ENCODE measurements at places on chromosomes 2 and 18. TPM values are rescaled to one million over a fixed set of nuclear protein-coding genes. Genes with fewer than 3 reads are reported as not detected.

GRCh38 chr2:127660291-127660578 is 14.3 kb downstream of the GPR17 start:
- H3K4me1 ChIP-seq = peaks cover 89% of the 10 kb centered on the region
- H3K4me3 ChIP-seq = no peak overlapping the region
- peaks cover 5% of the 10 kb centered on the region for H3K36me3 ChIP-seq
- DNase-seq = no peak
- peak overlapping the region; percentile 68 for H3K27ac ChIP-seq

GRCh38 chr2:111896576-111896975 is 1.8 kb upstream of the MERTK start:
- H3K27me3 ChIP-seq = no peaks in the 10 kb centered on the region
- no peaks in the 10 kb centered on the region for H3K36me3 ChIP-seq
- peaks cover 15% of the 10 kb centered on the region for H3K4me1 ChIP-seq
- H3K4me3 ChIP-seq = no peak overlapping the region
- no peak overlapping the region for H3K27ac ChIP-seq

DNA sequence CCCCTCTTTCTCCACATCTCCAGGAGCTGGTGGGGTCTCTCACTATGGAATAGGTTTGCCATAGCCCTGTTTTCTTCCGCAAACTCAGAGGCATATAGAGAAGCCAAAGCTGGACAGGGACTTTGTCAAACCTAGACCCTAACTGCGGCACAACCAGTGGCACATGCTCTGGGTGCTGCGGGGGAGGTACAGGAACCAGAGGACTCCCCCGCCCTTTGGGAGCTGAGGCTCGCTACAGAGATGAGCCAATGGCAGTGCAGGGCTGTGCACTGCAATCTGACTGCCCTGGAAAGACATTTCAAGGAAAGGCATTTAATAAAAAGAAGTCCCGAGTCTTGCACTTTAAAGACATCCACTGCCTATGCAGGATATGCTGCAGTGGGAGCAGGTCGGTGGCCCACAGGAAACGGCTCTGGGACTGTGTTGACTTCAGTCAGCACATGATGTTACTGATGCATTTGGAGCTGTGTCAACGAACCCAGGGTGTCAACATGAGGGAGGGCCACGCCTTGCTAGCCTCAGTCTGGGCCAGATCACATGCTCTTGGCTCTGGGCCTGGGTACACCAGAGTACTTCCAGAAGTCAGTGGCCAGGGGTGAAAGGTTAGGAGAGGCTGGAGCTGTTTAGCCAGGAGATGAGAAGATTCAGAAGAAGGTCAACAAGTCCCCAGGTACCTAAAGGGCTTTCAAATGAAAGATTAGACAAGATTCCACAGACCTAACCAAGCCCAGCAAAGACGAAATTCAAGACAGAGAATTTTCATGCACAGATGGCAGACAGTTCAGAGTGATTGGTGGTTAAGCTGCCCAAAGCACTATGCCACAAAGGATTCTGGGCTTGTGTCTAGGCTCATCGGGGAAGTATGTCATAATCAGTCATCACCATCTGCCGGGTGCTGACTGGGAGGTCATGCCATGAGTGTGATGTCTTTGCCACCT is 8.2 kb downstream of the SLC35F6 start:
- H3K27me3 ChIP-seq = no peaks in the 10 kb centered on the region
- peaks cover 58% of the 10 kb centered on the region for H3K4me1 ChIP-seq
- peak overlapping the region; percentile 75 for H3K27ac ChIP-seq
- H3K36me3 ChIP-seq = peaks cover 19% of the 10 kb centered on the region

DNA sequence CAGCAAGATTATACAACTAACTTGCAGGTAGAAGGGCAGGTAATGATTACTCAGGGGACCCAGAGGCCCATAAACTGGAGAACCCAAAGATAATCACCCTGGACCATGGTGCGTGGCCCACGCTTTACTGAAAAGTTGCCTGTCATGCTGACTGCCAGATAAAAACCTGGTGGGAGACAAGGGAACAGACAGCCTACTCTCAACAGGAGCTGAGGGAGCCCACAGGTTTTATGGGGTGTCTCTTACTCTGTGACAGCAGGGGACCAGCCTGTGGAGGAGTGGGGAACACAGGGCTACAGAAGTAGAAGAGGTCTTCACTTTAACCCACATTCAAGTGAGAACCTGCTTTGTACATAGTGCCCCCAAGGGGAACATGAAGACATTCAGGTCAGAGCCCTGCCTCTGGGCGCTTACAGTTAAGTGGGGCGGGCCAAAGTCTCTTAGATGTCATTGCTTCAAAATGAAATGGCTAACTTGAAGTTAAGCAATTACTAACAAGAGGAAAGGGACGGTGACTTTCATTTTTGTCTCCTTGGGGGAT is 60.4 kb downstream of the DHRS9 start:
- DNase-seq = no peak
- H3K27ac ChIP-seq = no peak overlapping the region
- no peaks in the 10 kb centered on the region for H3K4me1 ChIP-seq
- no peak overlapping the region for H3K4me3 ChIP-seq
- no peaks in the 10 kb centered on the region for H3K36me3 ChIP-seq

Gene HTR2B
- 0.61 TPM for total RNA-seq

DNA sequence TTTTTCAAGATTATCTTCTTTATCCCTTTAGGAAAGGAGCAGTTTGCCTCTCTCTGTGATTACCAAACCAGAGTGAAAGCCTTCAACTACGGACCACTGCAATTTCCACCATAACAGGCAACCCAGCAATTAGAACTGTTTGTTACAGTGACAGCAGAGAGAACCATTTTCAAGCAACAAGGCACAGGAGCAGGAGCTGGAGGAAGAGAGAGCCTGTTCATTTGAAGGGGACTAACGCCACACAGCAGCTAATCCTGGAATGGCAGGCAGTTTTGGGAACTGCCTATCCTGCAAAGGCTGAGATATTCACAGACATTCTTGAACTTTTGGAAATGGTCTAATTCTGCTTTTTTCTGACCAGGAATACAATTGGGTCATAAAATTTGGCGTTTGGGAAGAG is 1541.9 kb upstream of the PIK3C3 start:
- no peak overlapping the region for H3K27ac ChIP-seq
- DNase-seq = no peak
- no peaks in the 10 kb centered on the region for H3K27me3 ChIP-seq
- no peak overlapping the region for H3K4me3 ChIP-seq
- H3K4me1 ChIP-seq = no peaks in the 10 kb centered on the region

DNA sequence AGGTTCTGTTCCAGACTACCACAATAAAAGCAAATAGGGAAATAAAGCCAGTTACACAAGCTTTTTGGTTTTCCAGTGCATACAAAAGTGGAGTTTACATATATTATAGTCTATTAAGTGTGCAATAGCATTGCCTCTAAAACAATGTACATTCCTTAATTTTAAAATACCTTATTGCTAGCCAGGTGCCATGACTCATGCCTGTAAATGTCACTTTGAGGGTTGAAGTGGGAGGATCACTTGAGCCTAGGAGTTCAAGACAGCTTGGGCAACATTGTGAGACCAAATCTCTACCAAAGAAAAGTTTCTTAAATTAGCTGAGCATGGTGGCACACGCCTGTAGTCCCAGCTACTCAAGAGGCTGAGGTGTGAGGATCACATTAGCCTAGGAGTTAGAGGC is 52.9 kb upstream of the IMP4 start:
- no peak for DNase-seq
- H3K4me3 ChIP-seq = no peak overlapping the region
- H3K27me3 ChIP-seq = no peaks in the 10 kb centered on the region
- no peaks in the 10 kb centered on the region for H3K4me1 ChIP-seq
- no peaks in the 10 kb centered on the region for H3K36me3 ChIP-seq

Gene ERMN
- not detected for total RNA-seq

Gene RNASEH1
- total RNA-seq = 19.7 TPM

- no peak for DNase-seq
- no peaks in the 10 kb centered on the region for H3K4me1 ChIP-seq
- H3K4me3 ChIP-seq = no peak overlapping the region
- no peak overlapping the region for H3K27ac ChIP-seq
- H3K27me3 ChIP-seq = no peaks in the 10 kb centered on the region
These were observed 75.9 kb downstream of the TMEM18 start for GRCh38 chr2:601387-601698.

- peak; percentile 70 for DNase-seq
- H3K27me3 ChIP-seq = no peaks in the 10 kb centered on the region
- H3K36me3 ChIP-seq = no peaks in the 10 kb centered on the region
- peak overlapping the region; percentile 76 for H3K27ac ChIP-seq
These were observed 38.7 kb downstream of the PTGR3 start for GRCh38 chr18:75170022-75170789.

DNA sequence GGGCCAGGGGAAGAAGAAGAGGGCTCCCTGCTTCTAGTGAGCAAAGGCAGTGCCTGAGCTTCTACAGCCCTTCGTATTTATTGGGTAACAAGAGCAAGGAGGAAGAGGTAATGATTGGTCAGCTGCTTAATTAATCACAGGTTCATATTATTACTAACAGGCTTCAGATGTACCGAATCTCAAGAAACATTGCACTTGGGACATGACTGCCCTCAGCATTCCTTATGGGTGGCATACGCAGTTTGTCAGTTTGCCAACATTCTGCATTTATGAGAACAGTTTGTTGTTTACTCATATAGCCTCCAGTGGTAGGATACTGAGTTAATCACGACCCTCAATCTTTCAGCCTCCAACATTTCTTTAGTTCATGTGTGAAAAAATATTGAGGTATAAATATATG is 84.5 kb downstream of the HIBCH start:
- H3K4me1 ChIP-seq = no peaks in the 10 kb centered on the region
- H3K36me3 ChIP-seq = no peaks in the 10 kb centered on the region
- H3K27ac ChIP-seq = no peak overlapping the region
- H3K27me3 ChIP-seq = no peaks in the 10 kb centered on the region
- no peak for DNase-seq

GRCh38 chr2:144607891-144608521 is 88.1 kb upstream of the ZEB2 start:
- H3K27me3 ChIP-seq = no peaks in the 10 kb centered on the region
- no peaks in the 10 kb centered on the region for H3K36me3 ChIP-seq
- peak overlapping the region; percentile 60 for H3K27ac ChIP-seq

Gene KCNIP3
- 3.2 TPM for total RNA-seq

DNA sequence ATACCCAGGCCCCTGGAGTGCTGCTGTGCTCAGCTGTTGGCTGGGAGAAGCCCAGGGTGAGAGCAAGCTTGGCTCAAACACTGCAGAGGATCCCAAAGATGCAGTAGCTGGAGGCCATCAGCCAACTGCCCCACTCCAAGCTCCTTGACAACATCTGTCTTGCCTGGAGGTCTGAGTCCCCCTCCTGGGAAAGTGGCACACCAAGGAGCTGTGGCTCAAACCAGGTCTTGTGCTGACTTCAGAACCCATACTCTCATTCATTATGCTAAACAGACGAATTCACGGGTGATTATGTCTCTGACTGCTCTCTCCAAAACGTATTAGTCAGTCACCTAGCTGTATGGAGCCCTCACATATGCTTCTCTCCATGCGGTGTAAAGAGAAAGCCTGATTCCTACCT is 206.1 kb downstream of the TTC32 start:
- H3K27me3 ChIP-seq = no peaks in the 10 kb centered on the region
- no peak overlapping the region for H3K4me3 ChIP-seq
- DNase-seq = no peak
- H3K4me1 ChIP-seq = no peaks in the 10 kb centered on the region

GRCh38 chr2:236787885-236788284 is 218.3 kb downstream of the ACKR3 start:
- H3K4me3 ChIP-seq = no peak overlapping the region
- H3K27me3 ChIP-seq = no peaks in the 10 kb centered on the region
- H3K4me1 ChIP-seq = no peaks in the 10 kb centered on the region
- H3K36me3 ChIP-seq = no peaks in the 10 kb centered on the region
- no peak for DNase-seq

Gene KLHL14
- not detected for total RNA-seq

DNA sequence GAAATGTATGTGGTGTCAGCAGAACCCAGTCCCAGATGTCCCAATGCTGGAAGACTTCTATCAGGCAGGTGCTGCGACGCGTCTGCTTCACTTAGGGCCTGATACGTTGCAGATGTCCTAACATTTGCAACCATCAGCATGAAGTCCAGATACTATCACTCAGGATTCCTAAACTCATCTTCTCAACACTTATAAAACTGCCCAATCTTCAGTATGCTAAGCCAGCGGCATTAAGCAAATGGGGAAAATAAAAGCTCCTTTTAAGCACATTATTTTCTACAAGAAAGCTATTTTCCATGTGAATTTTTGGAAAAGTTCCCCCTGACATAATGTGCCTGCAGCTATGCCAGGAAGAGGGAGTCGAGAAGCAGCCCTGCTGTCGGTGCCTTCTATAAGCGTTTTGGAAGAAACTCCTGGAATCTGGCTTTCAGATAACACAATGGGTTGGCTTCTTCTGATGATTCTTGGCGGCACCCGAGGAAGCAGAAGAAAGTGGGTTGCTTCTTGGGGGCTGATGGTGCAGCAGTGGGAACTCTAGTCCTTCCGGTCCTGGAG is 60.7 kb upstream of the ITGA6 start:
- no peaks in the 10 kb centered on the region for H3K4me1 ChIP-seq
- H3K36me3 ChIP-seq = no peaks in the 10 kb centered on the region
- H3K4me3 ChIP-seq = no peak overlapping the region

DNA sequence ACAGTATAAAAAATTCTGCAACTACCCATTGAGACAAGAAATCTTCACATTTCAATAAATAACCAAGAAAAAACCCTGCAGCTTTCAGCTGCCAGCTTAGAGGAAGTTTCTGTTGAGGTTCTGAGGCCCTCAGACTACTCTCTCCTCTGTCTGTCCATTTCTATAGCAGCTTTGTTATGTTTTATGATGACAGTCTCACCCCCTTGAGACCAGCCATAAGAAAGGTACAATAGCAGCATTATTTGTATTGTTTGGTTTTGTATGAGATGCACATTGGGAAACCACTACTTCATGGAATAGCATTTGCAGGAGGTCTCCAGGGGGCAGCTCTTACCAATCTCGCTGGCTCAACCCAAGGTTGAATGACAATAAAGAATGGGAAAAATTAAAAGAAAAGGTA is 334.6 kb upstream of the VRK2 start:
- no peaks in the 10 kb centered on the region for H3K4me1 ChIP-seq
- no peaks in the 10 kb centered on the region for H3K36me3 ChIP-seq
- H3K27ac ChIP-seq = no peak overlapping the region
- no peak overlapping the region for H3K4me3 ChIP-seq

Gene DCAF17
- 6.7 TPM for total RNA-seq

DNA sequence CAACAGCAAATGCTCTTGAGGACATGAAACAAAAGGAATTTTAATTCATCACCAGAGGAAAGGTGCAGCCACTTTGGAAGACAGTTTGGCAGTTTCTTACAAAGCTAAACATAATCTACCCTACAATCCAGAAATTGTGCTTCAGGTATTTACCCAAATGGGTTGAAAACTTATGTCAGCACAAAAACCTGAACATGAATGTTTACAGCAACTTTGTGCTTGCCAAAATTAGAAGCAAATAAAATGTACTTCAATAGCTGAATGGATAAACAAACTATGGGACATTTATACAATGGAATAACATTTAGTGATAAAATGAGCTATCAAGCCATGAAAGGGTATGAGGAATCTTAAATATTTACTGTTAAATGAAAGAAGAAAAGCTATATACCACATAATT is 6.9 kb upstream of the MAP2 start:
- H3K27ac ChIP-seq = no peak overlapping the region
- DNase-seq = no peak
- no peak overlapping the region for H3K4me3 ChIP-seq

Measured in heart left ventricle (tissue), 16 donors.